ENCODE measurements at places on chromosomes 2 and 18.
A peak's percentile ranks its signal among the peaks of the same experiment; 100 is the strongest.

DNA sequence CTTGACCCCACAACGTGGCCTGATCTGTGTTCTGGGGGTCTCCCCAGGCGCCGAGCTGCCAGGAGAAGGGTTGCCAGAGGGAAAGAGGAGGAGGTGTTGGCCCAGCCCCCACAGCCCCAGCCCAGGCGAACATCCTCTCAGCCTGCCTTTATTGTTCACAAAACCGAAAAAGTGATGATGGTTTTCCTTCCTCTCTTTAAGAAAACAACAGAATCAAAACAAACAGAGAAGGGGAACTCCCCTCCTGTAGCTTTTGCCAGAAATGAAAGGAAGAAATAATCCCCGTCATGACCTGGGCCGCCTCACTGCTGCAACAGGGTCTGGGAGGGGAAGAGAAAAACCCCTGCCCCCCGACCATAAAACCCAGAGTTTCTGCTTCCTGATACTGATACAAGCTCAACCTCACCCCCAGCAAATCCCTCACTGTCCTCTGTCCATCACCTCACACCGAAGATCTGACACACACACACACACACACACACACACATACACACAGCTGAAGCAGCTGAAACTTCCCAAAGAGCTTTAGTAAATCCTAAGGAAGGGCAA is 52.0 kb downstream of the ZFP36L2 start:
- peak; percentile 91 for DNase-seq

GRCh38 chr2:153101187-153101586 is 377.4 kb downstream of the RPRM start:
- no peak for DNase-seq

DNA sequence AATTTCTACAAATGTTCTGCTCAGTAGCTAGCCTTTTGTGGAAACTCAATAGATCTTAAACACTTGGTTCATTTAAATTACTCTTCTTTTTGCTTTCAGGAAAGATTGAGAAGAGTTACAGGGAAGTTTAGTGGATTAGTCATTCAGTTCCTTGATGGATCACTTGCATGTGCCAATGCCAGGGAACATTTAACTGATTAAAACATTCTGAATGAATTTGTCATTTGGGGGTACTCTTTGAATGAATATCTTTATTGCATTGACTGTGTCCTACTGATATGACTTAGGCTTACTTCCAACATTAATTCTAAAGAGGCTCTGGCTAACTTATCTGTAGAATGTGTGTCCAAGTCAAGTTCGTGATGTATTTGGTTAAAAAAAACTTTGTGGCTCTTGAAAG is 199.8 kb downstream of the PLCL1 start:
- no peak for DNase-seq

GRCh38 chr18:47163241-47163640 is 12.9 kb downstream of the IER3IP1 start:
- no peak for DNase-seq

GRCh38 chr2:157442636-157443035 is 1.3 kb downstream of the CYTIP start:
- DNase-seq: no peak

GRCh38 chr18:48202006-48202348 is 207.2 kb downstream of the ZBTB7C start:
- DNase-seq: no peak

DNA sequence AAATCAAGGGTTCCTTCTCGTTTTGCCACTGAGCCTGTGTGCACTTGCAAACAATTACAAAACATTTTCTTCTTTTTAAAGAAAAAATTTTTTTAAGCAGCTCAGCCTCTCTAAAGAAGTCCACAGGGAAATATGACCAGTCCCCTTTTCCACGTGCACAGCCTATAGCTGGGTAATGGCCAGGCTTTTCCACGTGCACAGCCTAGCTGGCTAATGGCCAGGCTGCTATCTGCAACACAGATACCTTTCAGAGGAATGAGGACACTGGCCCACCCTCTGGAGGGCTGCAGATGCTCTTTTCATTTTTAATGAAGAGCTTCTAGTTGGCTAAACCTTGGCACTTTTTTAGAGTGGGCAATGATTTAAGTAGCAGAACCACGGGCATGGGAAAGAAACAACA is 46.3 kb downstream of the ASB18 start:
- DNase-seq: no peak

DNA sequence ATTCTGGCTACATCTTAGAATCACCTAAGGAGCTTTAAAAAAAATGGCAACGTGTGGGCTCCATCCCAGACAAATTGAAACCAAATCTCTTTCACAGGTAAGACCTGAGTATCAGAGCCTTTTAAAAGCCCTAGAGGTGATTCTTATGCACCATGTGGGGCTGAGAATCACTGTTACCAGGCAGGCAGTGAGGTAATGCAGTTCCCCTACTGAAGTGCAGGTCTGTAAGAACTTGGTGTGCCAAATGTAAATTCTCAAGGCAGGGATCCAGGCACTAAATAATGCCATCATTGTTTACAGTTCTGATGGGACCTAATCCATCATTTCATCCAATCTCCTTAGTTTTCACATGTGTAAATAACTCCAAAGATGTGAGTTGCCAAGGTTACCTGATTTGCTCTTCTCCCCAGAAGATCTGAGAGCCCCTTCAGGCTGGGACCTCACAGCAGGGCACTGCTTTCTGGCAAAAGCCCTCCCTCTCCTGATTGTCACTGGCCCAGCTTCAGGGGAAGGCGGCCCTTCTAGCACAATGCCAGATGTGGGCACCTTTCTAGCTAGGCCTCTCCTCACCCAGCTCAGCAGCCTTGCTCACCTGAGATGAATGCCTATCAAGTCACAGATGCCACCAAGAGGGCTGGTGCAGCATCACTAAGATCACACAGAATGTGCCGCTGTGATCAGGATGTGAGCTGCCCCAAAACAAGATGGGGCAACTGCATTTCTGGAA is 73.6 kb upstream of the RGPD5 start:
- DNase-seq: no peak

DNA sequence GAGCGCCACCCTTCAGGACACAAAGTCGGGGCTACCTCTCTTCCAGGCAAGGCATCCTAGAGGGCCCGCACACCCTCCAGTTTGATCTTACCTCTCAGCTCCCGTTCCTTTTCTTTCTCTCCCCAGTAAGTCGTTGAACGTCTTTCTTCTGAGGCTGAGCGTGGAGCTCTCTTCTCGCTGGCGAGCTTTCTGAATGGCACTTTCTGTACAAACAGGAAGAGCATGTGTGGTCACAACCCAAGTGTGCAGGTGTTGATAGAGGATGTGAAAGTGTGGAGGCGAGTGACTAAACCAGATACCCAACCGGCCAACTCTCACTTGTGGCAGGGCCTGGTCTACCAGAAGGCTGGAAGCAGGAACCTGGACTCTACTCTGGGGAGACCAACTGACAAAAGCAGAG is at the start of gene AFF3:
Gene AFF3 (minus strand): TSS at position 198 of the 400 bp plus-strand sequence. CDS start 38,136 bp downstream, outside the sequence.
- DNase-seq: peak; percentile 40

- no peak for DNase-seq
Measured at GRCh38 chr2:194044321-194044720, 1612.7 kb upstream of the SLC39A10 start.

GRCh38 chr18:60266558-60266957 is 106.0 kb downstream of the MC4R start:
- no peak for DNase-seq

DNA sequence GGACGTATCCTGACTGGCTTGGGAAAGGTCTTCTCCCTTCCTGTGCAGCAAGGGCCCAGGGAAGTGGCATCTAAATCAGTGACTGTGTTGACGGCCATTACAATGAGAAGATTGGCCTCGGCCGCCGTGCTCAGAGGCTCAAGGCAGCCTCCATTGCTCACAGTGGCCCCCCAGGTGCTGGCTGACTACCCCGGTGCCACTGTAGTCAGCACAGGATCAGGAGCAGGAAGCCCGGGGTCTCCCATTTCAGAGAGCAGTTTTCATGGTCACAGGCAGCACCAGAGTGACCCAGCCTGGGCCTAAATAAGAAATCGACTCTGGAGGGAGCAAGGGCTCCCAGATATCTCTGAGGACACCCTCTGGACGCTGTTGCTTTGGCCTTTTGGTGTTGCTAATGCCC is 219.4 kb upstream of the ARL4C start:
- no peak for DNase-seq

GRCh38 chr18:67359873-67360838 is 156.4 kb downstream of the DSEL start:
- DNase-seq: peak; percentile 50
